ENCODE measurements at places on chromosomes 11 and 22.

DNA sequence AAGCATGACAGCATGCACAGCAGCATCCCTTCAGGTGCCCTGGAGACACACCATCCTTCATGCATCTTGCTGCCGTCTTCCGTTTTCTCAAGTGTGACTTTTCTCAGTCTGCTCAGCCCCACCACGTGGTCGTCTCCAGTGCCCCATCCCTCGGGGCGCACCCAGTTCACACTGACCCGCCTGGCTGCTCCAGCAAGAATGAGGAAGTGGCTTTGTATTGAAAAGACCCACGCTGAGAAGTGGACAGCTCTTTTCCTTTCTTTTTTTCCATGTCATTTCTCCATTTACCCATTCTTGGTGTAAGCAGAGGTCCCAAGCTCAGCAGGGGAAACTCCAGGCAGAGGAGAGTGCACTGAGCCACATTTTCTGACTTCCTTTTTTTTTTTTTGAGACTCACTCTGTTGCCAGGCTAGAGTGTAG lies 14.5 kb downstream of the SERPINH1 start:
- no peak overlapping the region for H3K27ac ChIP-seq
- peak; percentile 24 for DNase-seq
- H3K4me3 ChIP-seq, result no peak overlapping the region
- H3K27me3 ChIP-seq, result no peaks in the 10 kb centered on the region
- H3K36me3 ChIP-seq, result no peaks in the 10 kb centered on the region

- no peak for DNase-seq
- H3K27me3 ChIP-seq, result peaks cover 29% of the 10 kb centered on the region
- H3K27ac ChIP-seq, result peak overlapping the region; percentile 97
- peaks cover 10% of the 10 kb centered on the region for H3K36me3 ChIP-seq
- H3K4me3 ChIP-seq, result peak overlapping the region; percentile 86
These were observed 1.4 kb upstream of the ESRRA start for GRCh38 chr11:64304032-64304315.

DNA sequence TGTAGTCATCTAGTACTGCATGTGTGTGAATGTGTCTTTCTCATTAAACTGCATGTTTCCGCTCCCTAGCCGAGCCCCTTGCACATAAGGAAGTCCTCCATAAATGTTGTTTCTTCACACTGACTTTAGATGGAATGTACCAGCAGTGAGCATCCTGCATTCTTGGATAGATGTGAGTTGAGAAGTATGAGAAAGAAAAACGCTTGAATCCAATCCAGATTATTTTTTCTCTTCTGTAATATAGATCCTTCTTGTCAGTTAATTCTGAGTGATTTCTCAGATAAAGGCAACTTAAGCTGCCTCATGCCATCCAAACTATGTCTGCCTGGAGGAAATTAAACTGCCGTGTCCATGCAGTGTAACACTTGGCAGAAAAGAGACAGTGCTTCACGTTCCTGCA lies 268.1 kb upstream of the ISX start:
- DNase-seq, result no peak
- H3K4me1 ChIP-seq, result no peaks in the 10 kb centered on the region
- peaks cover 2% of the 10 kb centered on the region for H3K27me3 ChIP-seq
- H3K36me3 ChIP-seq, result no peaks in the 10 kb centered on the region

GRCh38 chr22:38432264-38432663 lies 22.7 kb downstream of the KCNJ4 start:
- H3K36me3 ChIP-seq, result no peaks in the 10 kb centered on the region
- no peak overlapping the region for H3K27ac ChIP-seq
- DNase-seq, result no peak
- no peaks in the 10 kb centered on the region for H3K4me1 ChIP-seq

- H3K4me1 ChIP-seq, result no peaks in the 10 kb centered on the region
- no peak overlapping the region for H3K4me3 ChIP-seq
- H3K27me3 ChIP-seq, result no peaks in the 10 kb centered on the region
- no peak overlapping the region for H3K27ac ChIP-seq
- no peaks in the 10 kb centered on the region for H3K36me3 ChIP-seq
- DNase-seq, result no peak
These were observed 248.8 kb downstream of the RAB38 start for GRCh38 chr11:87926250-87926970.

- H3K4me1 ChIP-seq, result peaks cover 11% of the 10 kb centered on the region
- no peaks in the 10 kb centered on the region for H3K27me3 ChIP-seq
- H3K36me3 ChIP-seq, result no peaks in the 10 kb centered on the region
- H3K27ac ChIP-seq, result no peak overlapping the region
- H3K4me3 ChIP-seq, result no peak overlapping the region
These were observed 96.1 kb downstream of the FDX1 start for GRCh38 chr11:110525883-110526282.

- no peak for DNase-seq
These were observed 16.6 kb upstream of the EFCAB6 start for GRCh38 chr22:43828725-43828997.

DNA sequence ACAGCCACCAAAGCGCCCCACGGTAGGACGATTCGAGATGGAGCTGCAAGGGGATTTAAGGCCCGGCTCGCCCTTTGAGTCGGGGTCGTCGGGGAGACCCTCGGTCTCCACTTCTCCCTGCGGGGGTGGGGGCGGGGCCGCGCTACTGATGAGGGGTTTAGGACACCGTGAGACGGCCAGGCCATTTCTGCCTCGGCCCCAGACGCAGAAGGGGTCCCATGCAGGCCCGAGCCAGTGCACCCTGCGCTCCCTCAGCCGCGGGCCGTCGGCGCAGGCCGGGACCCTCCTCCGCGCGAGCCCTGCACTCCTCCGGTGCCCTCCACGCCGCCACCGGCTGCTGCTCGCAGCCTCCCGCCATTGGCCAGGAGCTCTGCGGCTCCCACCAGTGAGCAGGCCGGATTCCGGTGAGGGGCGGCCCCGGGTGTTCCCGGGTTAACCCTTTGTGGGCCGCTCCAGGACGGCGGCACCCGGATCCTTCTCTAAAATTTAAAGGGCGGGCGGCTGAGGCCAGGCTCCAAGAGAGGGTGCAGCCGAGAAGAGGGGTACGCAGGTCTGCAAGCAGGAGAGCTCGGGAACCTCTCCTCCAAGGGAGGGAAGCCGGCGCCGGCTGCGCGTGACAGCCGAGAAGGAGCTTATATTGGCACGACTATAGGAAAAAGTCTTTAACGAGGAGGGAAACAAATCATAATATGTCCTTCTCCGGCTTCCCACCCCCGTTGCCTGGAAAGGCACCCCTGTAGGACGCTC lies 18.0 kb downstream of the CREB3L1 start:
- H3K27me3 ChIP-seq, result peaks cover 13% of the 10 kb centered on the region
- peaks cover 10% of the 10 kb centered on the region for H3K4me1 ChIP-seq
- no peaks in the 10 kb centered on the region for H3K36me3 ChIP-seq
- H3K4me3 ChIP-seq, result peak overlapping the region; percentile 73

DNA sequence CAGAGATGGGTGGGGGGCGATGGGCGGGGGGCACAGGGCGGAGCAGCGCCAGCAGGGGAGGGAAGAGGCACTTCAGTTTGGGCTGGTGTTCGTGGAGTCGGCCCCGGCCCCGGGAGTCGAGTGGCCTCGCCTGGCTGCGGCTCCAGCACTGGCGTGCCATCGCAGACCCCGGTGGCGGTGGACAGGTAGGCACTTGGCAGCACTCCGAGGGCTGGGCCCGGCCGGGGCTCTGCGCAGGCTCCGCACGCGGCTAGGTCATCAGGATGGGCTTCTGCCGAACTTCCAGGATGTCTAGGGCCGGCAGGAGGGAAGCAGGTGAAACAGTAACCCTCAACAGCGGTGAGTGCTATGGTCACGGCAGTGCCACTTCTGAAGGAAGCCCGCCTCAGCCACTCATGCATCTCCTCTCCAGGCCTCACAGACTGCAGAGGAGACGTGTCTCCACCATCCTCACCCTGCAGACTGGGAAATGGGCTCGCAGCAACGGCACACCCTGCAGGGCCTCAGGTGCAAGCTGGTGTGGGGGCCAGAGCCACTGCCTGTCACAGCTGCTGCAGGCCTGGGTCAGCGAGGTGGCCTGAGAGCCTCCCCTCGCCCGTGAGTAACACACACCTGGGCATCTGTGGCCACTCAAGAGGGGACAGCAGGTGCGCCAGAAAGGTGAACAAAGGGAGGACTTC lies 33.3 kb downstream of the NUP50 start:
- H3K4me3 ChIP-seq, result no peak overlapping the region
- no peaks in the 10 kb centered on the region for H3K4me1 ChIP-seq
- DNase-seq, result no peak
- peaks cover 9% of the 10 kb centered on the region for H3K36me3 ChIP-seq
- H3K27me3 ChIP-seq, result no peaks in the 10 kb centered on the region

DNA sequence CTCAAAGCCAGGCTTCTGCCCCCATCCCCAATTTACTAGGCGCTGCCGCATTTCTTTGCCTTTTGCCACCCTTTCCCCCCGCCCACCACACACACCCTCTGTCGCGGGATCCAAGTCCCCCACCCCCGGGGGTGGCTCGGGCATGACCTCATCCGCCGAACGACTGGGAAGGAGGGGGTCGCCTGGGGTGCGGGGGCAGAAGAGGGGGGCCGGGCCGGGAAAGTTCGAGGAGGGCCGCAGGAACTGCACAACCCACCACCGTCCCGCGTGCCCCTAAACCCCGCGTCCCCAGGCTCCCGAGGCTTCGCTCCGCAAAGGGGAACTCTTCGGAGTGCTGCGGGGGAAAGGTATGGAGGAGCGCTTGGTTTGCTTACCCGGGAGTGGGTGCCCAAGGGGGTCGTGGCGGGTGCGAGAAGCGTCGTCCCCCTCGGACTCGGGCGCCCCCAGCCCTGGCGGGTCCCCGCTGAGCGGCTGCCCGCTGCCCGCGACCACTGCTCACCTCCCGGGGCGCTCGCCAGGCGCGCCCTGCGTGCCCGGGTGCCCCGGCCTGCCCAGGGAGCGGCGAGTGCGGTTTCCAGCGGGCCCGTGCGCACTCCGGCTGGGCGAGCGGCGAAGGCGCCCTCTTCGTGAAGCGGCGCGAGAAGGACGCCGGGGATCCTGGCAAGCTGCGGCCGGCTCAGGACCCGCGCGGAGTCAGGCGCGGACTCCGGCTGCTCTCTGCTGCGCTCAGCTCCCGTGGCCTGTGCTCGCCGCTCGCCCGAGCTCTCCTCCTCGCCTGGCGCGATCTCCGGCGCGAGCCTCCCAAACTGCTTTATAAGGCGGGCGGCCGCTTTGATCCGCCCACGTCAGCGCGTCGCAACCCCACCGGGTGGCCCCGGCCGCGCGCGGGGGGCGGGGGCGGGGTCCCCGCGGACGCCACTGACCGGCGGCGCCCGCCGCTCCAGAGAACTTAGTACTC lies 4.0 kb upstream of the WNT11 start:
- H3K4me3 ChIP-seq, result peak overlapping the region; percentile 17
- no peaks in the 10 kb centered on the region for H3K36me3 ChIP-seq
- peaks cover 19% of the 10 kb centered on the region for H3K4me1 ChIP-seq

DNA sequence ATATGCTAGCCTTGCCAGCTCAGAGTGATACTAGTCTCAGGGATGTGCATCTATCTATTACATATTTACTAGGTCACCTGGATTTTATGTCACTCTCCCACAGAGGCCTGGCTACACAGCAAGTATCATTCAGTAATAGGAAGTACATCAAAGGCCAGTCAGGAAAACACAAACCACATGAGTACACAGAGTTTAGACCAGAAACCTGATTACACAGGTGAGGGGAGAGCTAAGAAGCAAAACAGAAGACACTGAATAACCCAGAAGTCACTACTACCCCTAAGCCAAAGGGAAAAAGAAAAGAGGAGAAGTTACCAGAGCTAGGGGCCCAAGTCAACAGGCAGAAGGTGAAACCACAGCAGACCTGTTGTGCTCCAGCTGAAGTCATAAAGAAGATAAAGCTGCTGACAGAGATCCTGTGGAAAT lies 13.3 kb downstream of the LPXN start:
- H3K4me3 ChIP-seq, result no peak overlapping the region
- no peak for DNase-seq
- H3K36me3 ChIP-seq, result peaks cover 49% of the 10 kb centered on the region
- peaks cover 62% of the 10 kb centered on the region for H3K4me1 ChIP-seq

- H3K27ac ChIP-seq, result no peak overlapping the region
- H3K27me3 ChIP-seq, result no peaks in the 10 kb centered on the region
- H3K36me3 ChIP-seq, result no peaks in the 10 kb centered on the region
These were observed 111.8 kb upstream of the TMEM45B start for GRCh38 chr11:129703846-129704245.

DNA sequence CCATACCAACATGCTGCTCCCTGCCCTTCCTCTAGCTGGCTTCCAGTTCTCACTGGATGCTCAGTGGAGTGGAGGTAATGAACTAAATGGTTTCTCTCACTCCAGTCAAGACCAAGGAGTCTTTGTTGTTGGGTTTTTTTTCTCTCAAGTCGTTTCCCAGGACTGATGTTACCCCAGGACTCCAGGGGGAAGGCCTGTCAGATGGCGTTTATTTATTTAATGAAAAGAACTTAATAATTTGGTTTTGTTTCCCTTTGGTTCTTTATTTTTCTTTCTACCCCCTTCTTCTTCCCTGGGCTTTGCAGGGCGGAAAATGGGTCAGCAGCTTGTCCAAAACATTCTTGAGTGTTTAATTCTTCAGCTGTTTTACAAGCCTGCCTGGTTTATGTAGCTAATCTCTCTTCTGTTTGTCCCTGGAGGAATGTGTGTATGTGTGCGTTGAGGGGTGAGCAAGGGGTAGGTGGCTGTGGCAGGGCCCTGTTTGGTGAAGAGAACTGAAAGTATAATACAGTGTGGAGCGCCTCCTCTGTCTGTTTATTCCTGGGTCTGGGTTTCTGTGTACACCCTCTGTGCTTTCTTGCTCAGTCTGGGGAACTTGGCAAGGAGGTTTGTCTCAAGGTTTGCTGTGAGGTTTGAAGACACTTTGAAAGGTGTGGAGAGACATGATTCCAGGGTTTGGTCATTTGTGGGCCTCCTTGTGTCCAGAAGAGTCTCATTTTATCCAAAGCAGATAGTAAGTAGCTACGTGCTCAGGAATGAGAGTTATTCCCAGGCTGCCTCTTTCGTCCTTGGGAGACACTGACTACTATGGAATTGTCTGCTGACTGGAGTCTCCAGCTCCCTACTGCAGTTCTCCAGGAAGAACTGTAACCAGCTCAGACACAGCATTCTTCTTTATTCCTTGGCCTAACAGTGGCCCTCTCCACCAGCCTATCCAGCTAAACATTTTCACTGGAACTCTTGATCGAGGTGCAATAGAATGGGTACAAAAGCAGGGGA lies 175.5 kb downstream of the ADAMTS15 start:
- H3K27me3 ChIP-seq, result peaks cover 14% of the 10 kb centered on the region
- no peak for DNase-seq
- no peaks in the 10 kb centered on the region for H3K4me1 ChIP-seq
- no peak overlapping the region for H3K27ac ChIP-seq

- no peak overlapping the region for H3K4me3 ChIP-seq
- H3K4me1 ChIP-seq, result peaks cover 11% of the 10 kb centered on the region
- no peak for DNase-seq
These were observed 18.2 kb upstream of the MOB2 start for GRCh38 chr11:1504581-1505290.

GRCh38 chr22:42651134-42651533 lies 1.9 kb upstream of the CYB5R3 start:
- peaks cover 24% of the 10 kb centered on the region for H3K4me1 ChIP-seq
- H3K4me3 ChIP-seq, result peak overlapping the region; percentile 15
- DNase-seq, result no peak
- H3K27me3 ChIP-seq, result peaks cover 2% of the 10 kb centered on the region
